ENCODE measurements at places on chromosomes 7 and 10.
A peak's percentile ranks its signal among the peaks of the same experiment; 100 is the strongest.

GRCh38 chr10:123166618-123167017, 12.4 kb downstream of the BUB3 start:
- no peak for DNase-seq

DNA sequence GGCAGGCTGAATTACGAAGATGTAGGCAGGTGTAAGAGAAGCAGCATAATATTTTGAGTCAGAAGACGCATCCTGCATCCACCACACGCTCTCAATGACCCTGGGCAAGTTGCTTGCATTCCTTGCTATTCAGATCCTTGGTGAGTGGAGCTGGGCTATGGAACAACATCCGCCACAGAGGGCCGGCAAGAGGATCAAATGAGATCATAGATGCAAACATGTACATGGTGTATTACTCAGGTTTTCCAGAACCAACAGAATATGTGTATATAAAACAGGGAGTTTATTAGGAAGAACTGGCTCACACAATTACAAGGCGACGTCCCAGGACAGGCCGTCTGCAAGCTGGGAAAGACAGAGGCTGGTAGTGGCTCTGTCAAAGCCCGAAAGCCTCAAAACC, 51.5 kb downstream of the ADAM12 start:
- no peak for DNase-seq

DNA sequence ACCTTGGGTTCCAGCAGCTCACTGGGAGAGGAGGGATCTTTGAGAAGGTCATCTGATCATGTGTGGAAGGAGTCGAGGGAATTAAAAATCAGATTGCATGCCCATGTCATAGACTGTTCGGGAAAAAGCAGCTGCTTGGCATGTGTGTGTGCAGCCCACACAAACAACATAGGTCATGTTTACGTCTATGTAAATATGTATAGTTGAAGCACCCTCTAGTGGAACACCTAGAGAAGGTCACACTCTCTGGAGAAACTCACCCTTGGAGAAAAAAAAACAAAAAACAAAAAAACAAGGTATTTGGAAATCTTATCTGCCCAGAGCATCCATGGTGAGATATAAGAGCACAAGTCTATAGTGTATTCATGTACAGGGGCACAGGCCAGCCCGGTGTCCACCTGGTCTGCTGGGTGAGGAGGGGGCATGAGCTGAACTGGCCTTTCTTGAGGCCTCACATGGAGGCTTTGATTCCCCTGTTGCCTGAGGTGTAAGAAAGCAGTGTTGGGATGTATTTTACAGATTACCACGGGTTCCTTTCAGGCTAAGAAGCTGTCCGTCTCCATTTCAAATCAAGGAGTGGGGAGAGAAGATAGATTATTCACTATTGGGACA, 98.0 kb downstream of the NPY start:
- no peak for DNase-seq

GRCh38 chr7:53428045-53428444, 392.6 kb downstream of the POM121L12 start:
- DNase-seq, result no peak

DNA sequence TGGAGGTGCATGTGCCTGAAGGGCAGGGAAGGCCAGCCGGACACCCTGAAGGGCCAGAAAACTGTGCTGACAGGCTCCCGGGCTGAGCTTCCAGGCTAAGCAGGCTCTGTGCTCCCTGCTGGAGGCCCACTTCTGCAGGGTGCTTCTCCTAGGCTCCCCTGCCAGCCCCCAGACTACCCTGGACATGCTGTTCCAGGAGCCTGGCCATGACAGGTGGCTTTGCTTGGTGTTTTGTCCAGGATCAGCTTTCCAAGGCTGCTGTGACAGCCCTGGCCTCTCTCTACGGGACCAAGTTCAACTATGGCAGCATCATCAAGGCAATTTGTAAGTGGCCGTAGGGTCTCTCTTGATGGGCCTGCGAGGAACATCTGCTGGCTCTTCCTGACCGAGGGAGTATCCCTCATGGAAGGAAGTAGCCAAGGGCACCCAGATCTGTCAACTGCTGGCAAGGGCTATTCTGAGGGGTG, 5.3 kb downstream of the CPA1 start:
- no peak for DNase-seq

DNA sequence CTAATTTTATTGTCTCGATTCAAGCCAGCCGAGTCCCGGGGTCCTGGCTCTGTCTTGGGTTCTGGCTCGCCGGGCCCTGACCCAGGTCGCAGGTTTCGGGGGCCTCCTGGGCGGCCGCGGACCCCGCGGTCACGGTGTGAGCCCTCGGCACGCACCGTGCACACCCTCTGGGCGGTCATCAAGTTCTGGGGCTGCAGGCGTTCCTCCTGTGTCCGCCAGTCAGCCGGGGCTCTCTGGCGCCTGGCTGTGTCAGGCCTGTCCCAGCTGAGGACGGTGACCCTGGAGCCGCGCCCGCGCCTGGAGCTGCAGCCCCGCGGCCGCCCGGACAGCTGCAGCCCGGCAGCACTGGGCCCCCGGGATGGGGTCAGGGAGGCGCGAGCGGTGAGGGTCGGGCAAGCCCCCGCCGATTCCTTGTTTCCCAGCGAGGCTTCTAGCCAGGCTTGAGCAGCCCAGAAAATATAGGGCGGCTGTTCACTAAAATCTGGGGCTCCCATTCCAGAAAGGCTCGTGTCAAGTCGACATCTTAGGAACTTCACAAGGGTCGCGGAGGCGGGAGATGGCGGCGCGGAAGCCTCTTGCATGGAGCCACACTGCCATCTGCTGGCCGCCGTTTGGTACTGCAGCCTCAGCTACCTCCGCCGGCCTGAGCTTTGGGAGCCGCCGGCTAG, 4.2 kb upstream of the HOXA7 start:
- DNase-seq, result peak; percentile 13

GRCh38 chr7:78413568-78413967, 615.0 kb downstream of the PHTF2 start:
- no peak for DNase-seq

DNA sequence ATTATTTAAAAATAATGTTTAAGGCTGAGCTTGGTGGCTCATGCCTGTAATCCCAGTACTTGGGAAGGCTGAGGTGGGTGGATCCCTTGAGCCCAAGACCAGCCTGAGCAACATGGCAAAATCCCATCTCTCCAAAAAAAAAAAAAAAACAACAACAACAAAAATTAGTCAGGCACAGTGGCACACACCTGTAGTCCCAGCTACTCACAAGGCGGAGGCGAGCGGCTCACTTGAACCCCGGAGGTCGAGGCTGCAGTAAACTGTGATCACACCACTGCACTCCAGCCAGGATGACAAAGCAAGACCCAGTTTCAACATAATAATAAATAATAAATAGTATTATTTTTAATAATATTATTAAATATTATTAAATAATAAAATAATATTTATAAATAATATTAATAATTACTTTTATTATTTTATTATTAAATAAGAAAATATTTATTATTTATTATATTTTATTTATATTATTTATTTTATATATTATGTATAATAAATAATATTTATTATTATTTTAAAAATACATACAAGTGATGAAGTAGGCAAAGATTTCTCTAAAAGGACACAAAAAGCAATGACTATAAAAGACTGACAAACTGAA, 8.4 kb upstream of the LRRC61 start:
- no peak for DNase-seq

Measured in GM04503 (cell line).